Right atrium auricular region (tissue), 2 donors: ENCODE measurements at places on chromosomes 11 and 22.
A peak's percentile ranks its signal among the peaks of the same experiment; 100 is the strongest.

GRCh38 chr11:1377231-1377780 is 12.4 kb upstream of the BRSK2 start:
- no peaks in the 10 kb centered on the region for H3K4me1 ChIP-seq
- H3K27ac ChIP-seq, result no peak overlapping the region
- no peak for DNase-seq

GRCh38 chr11:64771861-64772260 is 6.5 kb downstream of the SF1 start:
- no peak overlapping the region for H3K27ac ChIP-seq
- DNase-seq, result no peak
- no peaks in the 10 kb centered on the region for H3K27me3 ChIP-seq
- H3K36me3 ChIP-seq, result peaks cover 98% of the 10 kb centered on the region
- H3K4me1 ChIP-seq, result no peaks in the 10 kb centered on the region

- H3K27me3 ChIP-seq, result no peaks in the 10 kb centered on the region
- H3K36me3 ChIP-seq, result no peaks in the 10 kb centered on the region
- no peak overlapping the region for H3K4me3 ChIP-seq
- no peak for DNase-seq
Observed at GRCh38 chr11:128909438-128910125, 18.4 kb downstream of the KCNJ5 start.

- H3K36me3 ChIP-seq, result peaks cover 22% of the 10 kb centered on the region
- H3K4me3 ChIP-seq, result no peak overlapping the region
- no peaks in the 10 kb centered on the region for H3K27me3 ChIP-seq
- no peak for DNase-seq
- H3K27ac ChIP-seq, result no peak overlapping the region
Observed at GRCh38 chr22:29744902-29745301, 21.9 kb downstream of the ZMAT5 start.

GRCh38 chr11:62487136-62487535 is 59.5 kb downstream of the AHNAK start:
- H3K27me3 ChIP-seq, result no peaks in the 10 kb centered on the region
- no peak overlapping the region for H3K27ac ChIP-seq
- H3K4me3 ChIP-seq, result no peak overlapping the region
- H3K36me3 ChIP-seq, result no peaks in the 10 kb centered on the region
- no peaks in the 10 kb centered on the region for H3K4me1 ChIP-seq
- DNase-seq, result no peak

GRCh38 chr11:67311051-67311555 is 7.8 kb downstream of the SSH3 start:
- no peaks in the 10 kb centered on the region for H3K4me1 ChIP-seq
- no peaks in the 10 kb centered on the region for H3K27me3 ChIP-seq
- H3K27ac ChIP-seq, result no peak overlapping the region

DNA sequence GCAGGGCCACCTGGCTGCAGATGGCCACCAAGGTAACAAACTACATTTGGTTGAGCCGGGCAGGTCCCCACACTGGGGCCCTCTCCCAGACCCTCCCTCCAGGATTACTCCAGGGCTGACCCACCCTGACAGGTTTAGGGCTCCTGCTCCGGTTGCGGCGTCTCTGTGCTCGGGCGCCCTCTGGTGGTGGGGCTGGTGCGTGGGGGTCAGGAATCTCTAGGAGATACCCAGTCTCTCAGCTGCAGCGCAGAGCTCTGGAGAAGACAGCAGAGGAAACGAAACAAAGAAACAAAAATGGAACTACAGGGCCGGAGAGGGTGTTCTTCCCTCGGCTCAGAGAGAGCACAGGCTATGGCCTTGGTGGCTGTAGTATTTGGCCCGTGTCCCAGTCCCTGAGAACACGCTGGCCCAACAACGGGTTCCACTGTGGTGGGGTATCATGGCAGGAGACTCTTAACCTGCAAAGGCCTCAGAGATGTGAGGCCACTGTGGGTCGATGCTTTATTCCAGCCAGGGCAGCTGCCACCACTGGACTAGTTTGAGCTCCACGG is 2.4 kb downstream of the C11orf96 start:
- DNase-seq, result no peak
- no peaks in the 10 kb centered on the region for H3K27me3 ChIP-seq
- H3K4me1 ChIP-seq, result no peaks in the 10 kb centered on the region
- peak overlapping the region; percentile 90 for H3K27ac ChIP-seq
- peak overlapping the region; percentile 72 for H3K4me3 ChIP-seq

DNA sequence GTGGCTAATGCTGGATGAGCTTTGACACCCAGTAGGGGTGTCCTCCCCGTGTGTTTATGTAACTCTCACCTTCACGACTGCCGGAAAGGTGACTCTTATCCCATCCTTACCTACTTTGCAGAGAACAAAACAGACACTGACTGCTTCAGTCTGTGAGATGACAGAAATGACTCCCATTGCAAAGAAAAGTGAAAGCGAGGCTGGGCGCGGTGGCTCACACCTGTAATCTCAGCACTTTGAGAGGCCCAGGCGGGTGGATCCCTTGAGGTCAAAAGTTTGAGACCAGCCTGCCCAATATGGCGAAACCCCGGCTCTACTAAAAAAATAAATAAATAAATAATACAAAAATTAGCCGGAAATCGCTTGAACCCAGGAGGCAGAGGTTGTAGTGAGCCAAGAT is 106.4 kb upstream of the ANO1 start:
- no peaks in the 10 kb centered on the region for H3K27me3 ChIP-seq
- H3K4me3 ChIP-seq, result no peak overlapping the region
- H3K27ac ChIP-seq, result no peak overlapping the region
- H3K4me1 ChIP-seq, result no peaks in the 10 kb centered on the region

GRCh38 chr11:14932447-14932846 is 39.7 kb downstream of the CALCA start:
- H3K27me3 ChIP-seq, result no peaks in the 10 kb centered on the region
- DNase-seq, result no peak
- H3K27ac ChIP-seq, result no peak overlapping the region
- H3K4me1 ChIP-seq, result no peaks in the 10 kb centered on the region
- H3K4me3 ChIP-seq, result no peak overlapping the region

- H3K4me3 ChIP-seq, result no peak overlapping the region
- no peak for DNase-seq
- peaks cover 21% of the 10 kb centered on the region for H3K4me1 ChIP-seq
- no peaks in the 10 kb centered on the region for H3K36me3 ChIP-seq
- no peak overlapping the region for H3K27ac ChIP-seq
- no peaks in the 10 kb centered on the region for H3K27me3 ChIP-seq
Observed at GRCh38 chr11:113781682-113782081, 2.1 kb downstream of the CLDN25 start.

DNA sequence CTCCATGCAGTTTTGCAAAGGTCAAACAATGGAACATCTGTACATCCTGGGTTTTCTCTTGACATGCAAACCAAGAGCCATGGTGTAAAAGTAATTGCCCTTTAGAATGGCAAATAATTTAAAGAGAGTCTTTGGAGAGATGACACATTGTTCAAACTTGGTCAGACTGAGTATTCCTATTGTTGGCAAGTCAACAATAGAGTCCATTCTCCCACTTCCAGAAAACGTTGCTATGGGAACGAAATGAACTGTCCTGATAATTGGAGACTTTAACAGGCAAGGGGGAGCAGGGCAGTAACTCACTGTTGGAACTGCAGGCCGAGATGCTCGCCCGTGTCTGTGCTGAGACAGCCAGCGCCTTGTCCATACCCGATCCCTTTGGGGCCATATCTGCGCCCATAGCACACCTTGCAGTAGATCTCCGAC is 13.9 kb downstream of the CSRP3 start:
- H3K4me1 ChIP-seq, result no peaks in the 10 kb centered on the region
- H3K36me3 ChIP-seq, result peaks cover 99% of the 10 kb centered on the region
- no peak for DNase-seq
- no peaks in the 10 kb centered on the region for H3K27me3 ChIP-seq

GRCh38 chr11:8603696-8604077 is 9.7 kb upstream of the STK33 start:
- H3K36me3 ChIP-seq, result no peaks in the 10 kb centered on the region
- H3K4me1 ChIP-seq, result no peaks in the 10 kb centered on the region
- H3K27me3 ChIP-seq, result no peaks in the 10 kb centered on the region
- H3K4me3 ChIP-seq, result no peak overlapping the region
- DNase-seq, result no peak
- no peak overlapping the region for H3K27ac ChIP-seq

- H3K4me3 ChIP-seq, result no peak overlapping the region
- DNase-seq, result no peak
- no peaks in the 10 kb centered on the region for H3K4me1 ChIP-seq
- no peaks in the 10 kb centered on the region for H3K27me3 ChIP-seq
- no peak overlapping the region for H3K27ac ChIP-seq
- no peaks in the 10 kb centered on the region for H3K36me3 ChIP-seq
Observed at GRCh38 chr22:19867617-19868016, 12.9 kb upstream of the GNB1L start.

GRCh38 chr11:119993722-119994121 is 144.2 kb downstream of the TRIM29 start:
- no peak for DNase-seq
- no peak overlapping the region for H3K4me3 ChIP-seq
- H3K27me3 ChIP-seq, result no peaks in the 10 kb centered on the region

GRCh38 chr11:113464416-113464815 is 10.8 kb downstream of the DRD2 start:
- no peaks in the 10 kb centered on the region for H3K27me3 ChIP-seq
- no peaks in the 10 kb centered on the region for H3K36me3 ChIP-seq
- no peak for DNase-seq

DNA sequence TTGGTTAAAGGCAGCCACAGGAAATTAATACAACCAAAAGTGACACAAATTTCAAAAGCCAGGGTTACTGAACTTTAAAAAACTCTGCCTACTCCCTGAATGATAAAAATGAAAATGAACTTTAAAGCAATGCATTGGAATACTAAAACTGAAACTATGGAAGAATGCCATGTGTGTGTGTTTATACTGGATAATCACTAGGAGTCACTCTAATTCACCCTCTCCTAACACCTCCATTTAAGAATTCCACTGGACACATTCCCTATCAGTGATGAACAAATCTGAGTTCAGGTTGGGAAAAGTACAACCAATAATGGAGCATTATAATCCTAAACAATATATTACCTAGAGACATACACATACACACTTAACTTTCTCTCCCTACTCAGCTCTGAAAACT is 27.5 kb upstream of the PLAAT3 start:
- H3K4me3 ChIP-seq, result no peak overlapping the region
- no peaks in the 10 kb centered on the region for H3K4me1 ChIP-seq
- no peaks in the 10 kb centered on the region for H3K27me3 ChIP-seq
- no peak overlapping the region for H3K27ac ChIP-seq
- DNase-seq, result no peak
- peaks cover 52% of the 10 kb centered on the region for H3K36me3 ChIP-seq

GRCh38 chr11:110860461-110860860 is 148.2 kb upstream of the ARHGAP20 start:
- DNase-seq, result no peak
- H3K27ac ChIP-seq, result no peak overlapping the region
- no peaks in the 10 kb centered on the region for H3K36me3 ChIP-seq
- no peaks in the 10 kb centered on the region for H3K27me3 ChIP-seq
- H3K4me3 ChIP-seq, result no peak overlapping the region

GRCh38 chr11:113628912-113629311 is 77.2 kb downstream of the TMPRSS5 start:
- no peaks in the 10 kb centered on the region for H3K36me3 ChIP-seq
- H3K27ac ChIP-seq, result no peak overlapping the region
- H3K4me3 ChIP-seq, result no peak overlapping the region
- H3K27me3 ChIP-seq, result no peaks in the 10 kb centered on the region

DNA sequence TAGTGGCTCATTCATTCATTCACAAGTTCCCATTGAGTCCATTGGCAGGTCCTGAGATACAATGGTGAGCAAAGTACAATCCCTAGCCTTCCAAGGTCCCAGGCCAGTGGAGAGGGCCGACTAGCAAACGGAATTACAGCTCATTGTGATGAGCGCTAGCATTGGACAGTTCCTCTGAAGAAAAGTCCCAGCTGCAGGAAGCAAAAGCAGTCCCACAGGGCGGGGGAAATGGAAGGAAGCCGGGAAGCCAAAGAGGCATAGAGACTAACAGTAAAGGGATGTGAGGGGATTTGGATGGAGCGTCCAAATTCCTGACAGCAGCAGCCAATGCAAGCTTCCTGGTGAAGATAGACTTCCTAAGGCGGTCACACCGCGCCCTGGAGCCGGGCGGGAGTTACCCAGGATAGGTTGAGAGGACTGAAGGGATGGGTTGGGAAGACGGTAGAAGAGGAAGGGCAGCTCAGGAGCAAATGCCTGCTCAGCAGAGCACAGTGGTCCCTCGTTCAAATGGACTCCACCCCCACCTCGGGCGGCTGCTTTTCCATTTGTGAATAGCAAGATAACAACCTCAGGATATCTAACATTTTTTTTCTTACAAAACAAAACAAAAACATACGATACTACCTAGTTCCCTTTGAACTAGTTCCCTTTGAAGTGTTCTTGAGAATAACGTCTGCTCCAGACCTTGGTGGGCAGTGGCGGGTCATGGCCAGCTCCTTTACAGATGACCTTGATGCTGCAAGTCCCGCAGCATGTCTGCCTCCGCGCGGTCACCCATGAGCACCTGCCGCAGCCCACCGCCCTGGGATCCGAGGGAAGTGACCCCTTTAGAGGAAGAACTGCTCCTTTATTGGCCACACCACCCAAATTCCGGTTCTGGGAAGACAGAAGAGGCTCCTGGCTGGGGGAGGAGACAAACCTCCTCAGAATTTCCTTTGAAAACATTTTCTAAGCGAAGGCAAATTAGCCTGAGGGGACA is 132.9 kb downstream of the RASSF10 start:
- no peaks in the 10 kb centered on the region for H3K4me1 ChIP-seq
- no peak for DNase-seq
- H3K36me3 ChIP-seq, result no peaks in the 10 kb centered on the region
- no peak overlapping the region for H3K27ac ChIP-seq
- H3K4me3 ChIP-seq, result no peak overlapping the region

DNA sequence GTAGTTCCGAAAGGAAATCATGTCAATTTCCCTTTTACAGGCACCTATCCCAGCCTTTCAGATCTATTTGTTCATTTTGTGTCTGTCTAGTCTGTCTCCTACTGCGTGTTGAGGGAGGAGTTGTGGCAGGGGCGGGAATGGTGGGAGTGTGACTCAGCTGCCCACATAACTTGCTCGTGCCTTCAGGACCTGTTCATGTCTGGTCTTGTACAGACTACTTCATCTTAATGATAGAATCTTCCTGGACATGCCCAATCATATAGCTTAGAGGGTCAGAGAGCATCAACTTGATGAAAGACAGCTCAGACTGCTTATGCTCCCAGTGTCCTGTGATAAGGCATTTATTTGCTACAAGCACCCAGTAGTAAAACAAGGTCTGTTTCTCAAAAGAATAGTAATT is 61.0 kb upstream of the BIRC3 start:
- H3K4me1 ChIP-seq, result no peaks in the 10 kb centered on the region
- no peak overlapping the region for H3K27ac ChIP-seq
- H3K27me3 ChIP-seq, result no peaks in the 10 kb centered on the region
- H3K36me3 ChIP-seq, result no peaks in the 10 kb centered on the region

DNA sequence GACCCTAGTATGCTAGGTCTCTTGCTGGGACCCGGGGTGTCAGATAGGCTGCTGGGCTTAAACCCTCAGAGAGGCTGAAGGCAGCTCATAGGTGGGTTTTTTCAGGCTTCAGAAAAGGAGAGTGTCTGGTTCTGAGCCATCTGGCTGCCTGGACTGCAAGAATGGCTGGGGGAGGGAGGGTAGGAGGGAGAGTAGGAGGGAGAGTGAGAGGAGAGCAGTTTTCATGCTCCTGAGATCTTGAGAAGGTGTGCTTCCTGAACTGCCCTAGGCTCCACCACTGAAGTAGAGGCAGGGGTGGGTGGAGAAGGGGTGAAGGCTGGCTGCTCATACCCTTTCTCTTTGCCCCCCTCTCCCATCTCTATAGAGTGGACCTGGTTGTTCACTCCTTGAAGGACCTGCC is 4.6 kb downstream of the HMBS start:
- no peaks in the 10 kb centered on the region for H3K27me3 ChIP-seq
- H3K27ac ChIP-seq, result no peak overlapping the region
- H3K4me1 ChIP-seq, result peaks cover 34% of the 10 kb centered on the region
- H3K36me3 ChIP-seq, result peaks cover 6% of the 10 kb centered on the region
- no peak for DNase-seq
- no peak overlapping the region for H3K4me3 ChIP-seq
